CD8-positive, alpha-beta T cell (primary cell): ENCODE measurements at places on chromosomes 16 and 17. TPM values are rescaled to one million over a fixed set of nuclear protein-coding genes. Genes with fewer than 3 reads are reported as not detected.

Gene MT1E
- total RNA-seq = 3.0 TPM

GRCh38 chr17:71849783-71850768, 270.7 kb upstream of the SOX9 start:
- no peak for DNase-seq

DNA sequence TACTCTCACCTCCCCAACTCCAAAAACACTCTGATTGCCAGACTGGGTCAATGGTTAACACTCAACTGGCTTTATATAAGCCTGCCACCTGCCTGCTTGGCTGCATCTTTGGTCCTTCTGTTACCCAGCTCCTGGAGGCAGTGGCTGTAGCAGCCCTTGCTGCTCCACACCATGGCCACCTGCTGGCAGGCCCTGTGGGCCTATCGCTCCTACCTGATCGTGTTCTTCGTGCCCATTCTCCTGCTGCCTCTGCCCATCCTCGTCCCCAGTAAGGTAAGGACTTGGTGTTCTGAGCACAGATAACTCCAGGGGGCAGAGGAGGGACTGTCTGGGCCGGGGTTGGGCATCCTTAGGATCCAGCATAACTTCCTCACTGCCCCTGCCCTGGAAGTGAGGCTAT, at the start of gene SLC13A2:
Gene SLC13A2 (plus strand): TSS at position 103 of the 400 bp plus-strand sequence. CDS start 69 bp downstream, at position 172.
- DNase-seq = no peak

Gene OR1F1
- total RNA-seq = not detected

Gene CACNG5
- total RNA-seq = not detected

DNA sequence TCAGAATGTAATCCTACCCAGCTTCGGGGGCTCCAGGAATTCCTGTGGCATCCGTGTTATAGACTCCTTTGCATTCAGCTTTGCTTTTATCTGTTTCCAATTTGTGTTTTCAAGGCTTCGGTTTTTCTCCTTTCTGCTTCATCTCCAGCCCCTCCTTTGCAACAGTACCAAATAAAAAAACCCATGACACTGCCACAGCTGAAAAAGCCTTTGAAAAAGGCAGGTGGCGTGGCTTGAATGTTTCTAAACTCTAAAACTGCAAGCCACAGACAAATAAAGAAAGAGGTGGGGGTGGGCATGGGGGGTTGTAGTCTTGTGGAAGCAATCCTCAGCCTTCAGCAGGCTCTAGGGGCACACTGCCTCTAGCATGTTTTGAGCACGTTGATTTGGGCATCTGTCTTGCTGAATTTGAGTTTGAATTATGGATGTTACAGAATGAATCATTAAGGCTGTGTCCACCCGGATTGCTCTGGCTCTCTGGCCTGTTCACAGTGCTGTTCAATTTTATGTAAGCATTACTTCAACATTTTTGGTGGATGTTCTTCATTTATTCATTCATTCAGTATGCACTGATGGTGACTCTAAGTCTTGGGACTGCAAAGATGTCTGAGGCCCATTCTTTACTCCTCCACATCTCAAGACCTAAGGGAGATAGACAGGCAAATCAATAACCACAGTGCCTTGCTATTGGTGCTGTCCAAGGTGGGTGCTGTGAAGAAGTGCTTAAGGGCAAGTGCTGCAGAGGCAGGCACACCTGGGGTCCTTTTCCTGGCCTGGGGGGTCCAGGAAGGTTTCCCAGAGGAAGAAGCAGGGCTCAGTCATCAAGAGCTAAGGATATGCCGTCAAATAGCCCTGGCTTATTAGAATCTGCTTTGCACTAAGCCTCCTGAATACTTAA, 77.4 kb downstream of the CDH13 start:
- no peak for DNase-seq

DNA sequence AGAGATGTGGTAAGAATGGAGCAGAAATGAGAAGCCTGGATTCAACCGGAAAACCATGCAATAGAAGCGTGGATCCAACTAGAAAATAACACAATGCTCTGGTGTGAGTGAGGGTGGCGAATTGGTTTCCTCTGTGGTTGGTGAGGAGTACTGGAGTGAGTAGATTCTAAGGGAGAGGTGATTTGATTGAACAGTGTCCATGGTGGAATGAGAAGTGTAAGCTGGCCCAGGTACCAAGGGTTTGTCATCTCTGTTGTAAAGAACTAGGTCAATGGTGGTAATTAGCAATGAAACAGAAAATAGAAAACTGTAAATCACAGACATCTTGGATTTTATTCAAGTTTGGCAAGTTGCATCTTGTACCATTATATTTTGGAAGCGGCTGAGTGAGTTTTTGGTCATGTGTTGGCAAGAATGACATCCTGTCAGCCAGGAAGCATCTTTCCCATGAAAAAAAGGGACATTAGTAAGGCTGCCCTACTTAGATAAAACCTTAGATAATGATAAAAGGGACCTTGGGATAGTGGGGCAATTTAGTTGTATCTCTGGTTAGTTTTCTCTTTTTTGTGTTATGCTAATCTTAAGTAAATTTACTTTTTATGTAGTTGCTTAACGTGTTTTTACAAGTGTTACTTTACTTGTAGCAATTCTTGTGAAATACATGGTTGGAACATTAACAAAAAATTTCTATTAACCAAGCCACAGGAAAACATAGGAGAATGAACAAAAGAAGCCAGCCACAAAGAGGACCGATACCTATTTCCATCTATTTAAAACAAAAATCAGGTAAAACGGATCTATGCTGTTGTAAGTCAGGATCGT, 20.9 kb downstream of the HSD17B2 start:
- no peak for DNase-seq
